Hepatocyte (in vitro differentiated cells): ENCODE measurements at places on chromosomes 4 and X. TPM values are rescaled to one million over a fixed set of nuclear protein-coding genes. Genes with fewer than 3 reads are reported as not detected.

Gene PRRG3
- 0.17 and 0.20 TPM in 2 replicates for total RNA-seq

Gene GPR78
- total RNA-seq: 0.36 and 1.0 TPM in 2 replicates

Gene RBM47
- 126 and 137 TPM in 2 replicates for total RNA-seq

Gene TMEM271
- total RNA-seq: not detected in 2 replicates

Gene XPNPEP2
- 21.9 and 24.1 TPM in 2 replicates for total RNA-seq

Gene STPG2
- total RNA-seq: 0.17 and 0.24 TPM in 2 replicates

Gene PRKG2
- total RNA-seq: 16.6 and 17.4 TPM in 2 replicates

Gene DAPP1
- 1.1 and 2.0 TPM in 2 replicates for total RNA-seq

Gene AWAT2
- total RNA-seq: not detected in 2 replicates

Gene LRIT3
- total RNA-seq: 0.13 and 0.24 TPM in 2 replicates
